ENCODE measurements at places on chromosomes 12 and 14.

DNA sequence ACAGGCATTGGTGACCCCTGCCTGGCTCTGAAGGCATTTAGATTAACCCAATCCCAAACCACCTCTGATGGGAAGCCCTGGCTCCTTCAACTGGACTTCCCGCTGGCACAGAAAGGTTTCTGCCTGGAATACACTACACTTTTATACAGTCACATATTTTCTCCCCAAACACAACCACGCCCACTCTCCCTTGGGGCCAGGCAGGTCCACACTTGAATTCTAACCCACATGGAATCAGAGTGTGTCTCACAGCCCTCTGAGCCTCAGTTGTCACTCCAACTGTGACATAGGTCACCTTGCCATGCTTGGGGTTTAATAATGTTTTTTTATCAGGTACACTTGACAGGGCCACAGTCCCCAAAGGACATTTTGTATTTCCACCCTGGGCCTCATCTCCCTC lies 368.6 kb downstream of the BCL11B start:
- DNase-seq, result no peak

GRCh38 chr14:33943096-33943883 lies 7.6 kb downstream of the EGLN3 start:
- DNase-seq, result peak; percentile 97

DNA sequence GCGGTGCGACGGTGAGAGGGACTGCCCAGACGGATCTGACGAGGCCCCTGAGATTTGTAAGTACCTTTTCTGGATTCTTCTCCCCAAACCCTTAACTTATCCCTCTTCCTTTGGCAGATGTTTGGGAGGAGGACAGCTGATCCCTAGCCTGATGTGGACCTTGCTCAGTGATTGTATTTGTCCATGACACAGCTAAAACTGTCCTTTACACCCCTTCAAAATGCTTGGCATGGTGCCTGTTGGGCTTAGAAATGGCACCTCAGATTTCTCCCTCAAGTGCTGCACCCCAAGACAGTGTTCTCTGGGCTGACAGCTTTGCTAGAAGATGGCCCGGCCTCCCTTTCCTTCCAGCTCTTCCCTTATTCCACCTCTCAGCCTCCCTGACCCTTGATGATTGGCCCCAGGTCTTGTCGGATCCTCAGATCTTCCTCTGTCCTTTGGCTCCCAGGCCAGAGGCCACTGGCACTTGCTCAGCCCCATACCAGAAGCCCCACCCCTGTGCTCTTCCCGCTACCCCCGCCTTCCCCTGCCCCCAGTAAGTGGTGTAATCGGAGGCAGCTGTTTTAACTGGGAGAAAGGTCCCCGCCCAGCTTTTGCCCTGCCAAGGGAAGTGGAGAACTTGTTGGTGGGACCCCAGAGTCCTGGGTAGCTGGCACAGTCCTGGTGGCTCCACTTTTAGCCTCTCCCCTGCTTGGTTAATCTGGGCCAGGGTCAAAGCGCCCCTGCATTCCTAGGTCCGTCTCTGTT lies 8.7 kb downstream of the LRP1-AS start:
- DNase-seq, result no peak

DNA sequence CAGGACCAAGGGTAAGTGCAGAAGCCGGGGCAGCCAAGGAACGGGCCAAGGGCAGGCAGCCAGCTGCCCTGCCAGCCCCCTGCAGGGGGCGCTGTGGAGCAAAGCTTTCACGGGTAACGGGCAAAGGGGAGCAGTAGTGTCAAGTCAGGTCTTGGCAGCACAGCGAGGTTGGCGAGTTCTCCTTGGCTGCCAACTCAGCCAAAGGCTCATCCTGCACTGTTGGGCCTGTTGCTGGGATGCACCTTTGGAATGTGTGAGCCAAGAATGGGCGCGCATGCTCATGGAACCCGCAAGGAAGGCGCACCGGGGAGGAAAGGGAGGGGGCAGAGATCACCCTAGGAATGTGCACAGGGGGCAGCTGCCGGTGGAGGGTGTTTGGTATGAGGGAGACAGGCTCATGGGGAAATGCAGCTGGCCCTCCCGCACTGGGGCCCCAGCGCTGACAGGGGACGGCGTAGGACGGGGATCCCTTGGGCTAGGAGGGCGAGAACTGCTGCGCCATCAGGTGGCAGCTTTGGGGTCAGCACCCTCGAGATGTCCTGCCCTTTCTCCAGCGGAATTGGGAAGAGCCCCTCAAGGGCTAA lies 138.0 kb downstream of the ASCL4 start:
- DNase-seq, result peak; percentile 56

DNA sequence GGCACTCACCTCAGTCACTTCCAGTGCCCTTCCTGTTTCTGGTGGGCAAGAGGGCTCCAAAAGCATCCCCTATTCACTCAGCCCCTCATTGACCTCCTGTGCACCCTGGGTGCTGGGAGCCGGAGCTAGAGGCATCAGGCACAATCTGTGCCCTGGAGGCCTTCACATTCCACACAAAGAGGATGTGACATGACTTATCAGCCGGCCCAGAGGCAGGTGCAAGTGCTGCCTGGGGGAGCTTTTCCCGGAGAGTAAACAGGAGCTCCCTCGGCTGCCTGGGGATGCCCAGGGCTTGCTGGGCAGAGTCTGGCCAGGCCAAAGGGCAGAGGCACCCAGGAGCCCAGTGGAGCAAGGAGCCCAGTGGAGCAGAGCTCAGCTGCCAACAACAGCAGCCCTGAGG lies 64.5 kb downstream of the BCL11B start:
- no peak for DNase-seq

DNA sequence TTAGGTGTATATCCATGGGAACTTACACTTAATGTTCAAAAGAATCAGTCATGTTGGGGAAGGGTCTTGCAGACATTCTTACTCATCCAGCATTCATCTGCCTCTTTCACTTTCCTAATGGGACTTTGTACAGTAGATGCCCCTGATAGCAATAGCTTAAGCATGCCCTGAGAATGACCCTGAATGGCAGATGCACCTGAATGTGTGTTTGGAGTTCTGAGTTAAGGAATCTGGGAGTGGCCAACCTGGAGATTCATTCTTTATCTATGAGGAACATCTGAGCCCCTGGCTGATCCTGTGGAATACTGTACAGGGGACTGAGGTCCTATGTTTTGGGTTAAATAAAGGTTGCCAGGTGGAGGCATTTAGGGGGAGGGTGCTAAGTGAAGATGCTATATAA lies 71.3 kb upstream of the MANSC4 start:
- DNase-seq, result no peak

DNA sequence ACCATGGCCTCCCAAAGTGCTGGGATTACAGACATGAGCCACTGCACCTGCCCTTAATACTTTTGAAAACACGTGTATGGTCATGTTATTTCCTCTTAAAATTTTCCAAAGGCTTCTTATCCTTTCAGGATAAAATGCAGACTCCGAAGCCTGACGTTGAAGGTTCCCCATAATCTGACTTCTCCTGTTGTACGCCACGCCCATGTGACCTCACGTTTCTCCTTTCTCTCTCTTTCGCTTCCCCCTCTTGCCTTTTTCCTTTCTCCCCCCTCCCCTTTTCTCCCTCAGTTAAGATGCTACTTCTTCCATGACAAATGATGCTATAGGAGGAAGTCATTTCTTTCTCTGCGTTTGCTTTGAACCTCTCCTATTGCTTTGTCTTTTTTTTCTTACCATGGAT lies 266.0 kb downstream of the FBXL14 start:
- DNase-seq, result no peak

DNA sequence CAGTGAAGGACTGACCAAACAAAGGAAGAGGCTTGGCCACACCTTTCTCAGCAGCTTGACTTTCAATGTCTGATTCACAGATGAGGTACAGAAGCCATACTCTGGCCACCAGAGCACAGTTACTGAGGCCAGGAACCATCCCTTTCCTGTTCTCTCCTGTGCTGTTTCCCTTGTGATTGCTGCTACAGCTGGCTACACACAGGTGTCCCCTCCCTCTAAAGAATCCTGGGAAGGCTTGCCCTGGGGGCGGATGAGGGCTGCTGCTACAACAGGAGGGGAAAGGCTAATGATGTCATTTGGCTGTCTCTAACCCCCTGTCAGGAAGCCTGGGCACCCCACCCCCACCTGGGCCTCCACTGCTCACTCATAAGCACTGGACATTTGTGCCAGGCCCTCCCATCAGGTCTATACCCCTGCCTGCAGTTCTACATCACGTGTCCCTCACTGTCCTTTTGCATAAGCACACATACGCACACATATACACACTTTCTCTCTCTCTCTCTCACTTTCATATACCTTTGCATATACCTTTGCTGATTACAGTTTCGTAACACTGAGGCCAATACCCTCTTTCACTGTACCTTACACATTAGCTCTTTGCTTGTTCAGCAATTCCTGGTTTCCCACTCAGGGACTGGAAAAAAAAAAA lies 41.4 kb downstream of the PRPF40B start:
- no peak for DNase-seq

GRCh38 chr14:103629503-103630121 lies 601 bp downstream of the KLC1 start:
- DNase-seq, result no peak

- DNase-seq, result no peak
Measured at GRCh38 chr14:105851716-105852377, 325.5 kb downstream of the TMEM121 start.

DNA sequence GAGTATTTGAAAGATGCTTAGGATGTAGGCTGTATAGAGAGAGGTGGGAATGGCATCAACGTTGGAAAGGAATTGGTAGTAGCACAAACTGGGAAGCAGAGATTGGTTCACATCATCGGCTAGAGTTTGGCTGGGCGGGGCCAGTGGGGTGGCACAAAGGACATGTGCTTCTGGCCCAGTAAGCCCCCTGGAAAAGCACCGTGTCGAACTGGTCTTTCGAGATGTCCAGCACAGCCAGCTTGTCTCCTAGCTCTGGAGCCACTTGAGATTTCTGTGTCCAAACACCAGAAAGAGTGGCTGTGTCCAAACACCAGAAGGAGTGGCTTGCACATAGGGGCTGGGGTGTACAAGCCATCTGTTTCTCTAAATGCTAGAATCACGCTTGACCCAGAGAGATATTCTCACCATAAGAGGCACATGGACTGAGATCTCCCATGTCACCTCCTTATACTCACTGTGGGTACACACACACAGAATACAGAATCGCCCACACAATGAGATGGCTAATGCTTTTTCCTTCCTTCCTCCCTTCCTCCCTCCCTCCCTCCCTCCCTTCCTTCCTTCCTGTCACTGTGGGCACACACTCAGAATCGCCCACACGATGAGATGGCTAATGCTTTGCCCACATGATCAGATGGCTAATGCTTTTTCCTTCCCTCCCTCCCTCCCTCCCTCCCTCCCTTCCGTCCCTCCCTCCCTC lies 41.8 kb upstream of the KCNK13 start:
- DNase-seq, result no peak

DNA sequence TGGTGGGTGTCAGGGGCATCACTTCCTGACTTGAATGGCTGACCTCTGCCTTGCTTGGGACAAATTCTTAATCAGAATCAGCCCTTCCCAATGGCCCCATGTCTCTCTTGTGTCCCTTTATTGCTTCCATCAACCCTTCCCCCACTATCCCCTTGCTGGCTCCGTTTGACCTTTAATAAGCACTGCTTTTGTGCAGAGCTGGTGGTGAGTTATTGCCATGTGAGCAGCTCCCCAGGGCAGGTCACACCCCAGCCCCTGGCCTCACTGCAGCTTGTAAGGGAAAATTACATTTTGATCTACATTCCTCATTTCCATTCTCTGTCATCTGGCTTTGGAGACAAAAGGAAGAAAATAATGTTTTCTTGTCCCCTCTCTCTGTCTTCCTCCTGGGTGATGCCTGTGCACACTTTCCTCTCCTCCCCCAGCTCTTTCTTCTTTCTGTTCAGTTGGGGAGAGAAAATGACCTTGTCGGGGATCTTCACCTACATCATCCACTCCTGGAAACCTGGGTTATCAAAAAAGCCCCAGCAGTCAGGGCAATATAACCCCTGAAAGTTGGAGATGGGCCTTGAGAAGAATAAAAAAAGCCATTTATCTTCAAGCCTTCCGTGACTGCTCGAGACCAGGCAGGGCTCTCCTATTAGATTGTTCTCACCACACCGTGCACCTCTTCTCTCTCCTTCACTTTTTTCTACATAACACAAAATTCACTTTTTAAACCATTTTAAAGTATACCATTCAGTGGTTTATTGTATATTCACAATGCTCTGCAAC lies 100.4 kb upstream of the SRRM4 start:
- DNase-seq, result no peak
